ENCODE measurements at places on chromosomes 16 and 17. TPM values are rescaled to one million over a fixed set of nuclear protein-coding genes. Genes with fewer than 3 reads are reported as not detected.

Gene CDH1
- total RNA-seq, result not detected

Gene RSKR
- total RNA-seq, result 4.7 TPM

Gene KCNH4
- total RNA-seq, result not detected

Gene PPY
- not detected for total RNA-seq

Gene DLX4
- not detected for total RNA-seq

Gene MPV17L
- 3.5 TPM for total RNA-seq

Gene C17orf50
- total RNA-seq, result not detected

Gene KRT36
- total RNA-seq, result not detected

Gene CRYBA1
- total RNA-seq, result not detected

Gene HOXB7
- not detected for total RNA-seq

Gene CCDC43
- 15.9 TPM for total RNA-seq

Gene KRT27
- not detected for total RNA-seq

Gene HAS3
- 1.4 TPM for total RNA-seq

Gene HES7
- 0.70 TPM for total RNA-seq

Gene FAM117A
- 3.4 TPM for total RNA-seq

Gene MYH11
- 57.8 TPM for total RNA-seq

Gene CORO6
- total RNA-seq, result 6.7 TPM

Gene KRT32
- total RNA-seq, result not detected

Gene ARHGDIG
- total RNA-seq, result 3.7 TPM

Gene AMFR
- total RNA-seq, result 104 TPM

Gene CCT6B
- 2.1 TPM for total RNA-seq

Gene YBX2
- total RNA-seq, result 0.57 TPM

Gene PRPSAP1
- total RNA-seq, result 55.3 TPM

Gene DNAAF1
- total RNA-seq, result not detected

Gene MYLK3
- 0.05 TPM for total RNA-seq

Gene ASPHD1
- total RNA-seq, result 2.9 TPM

Gene GRIN2C
- 0.07 TPM for total RNA-seq

Gene TMEM98
- total RNA-seq, result 68.8 TPM

Gene PCYT2
- 28.5 TPM for total RNA-seq

Gene ZNF624
- 7.3 TPM for total RNA-seq

Gene EXOC3L1
- not detected for total RNA-seq

Gene SDR42E2
- not detected for total RNA-seq

Gene ITGAD
- total RNA-seq, result not detected

Gene PRSS8
- not detected for total RNA-seq

Gene GRAPL
- total RNA-seq, result not detected

Gene IRX6
- total RNA-seq, result not detected

Gene CLEC19A
- total RNA-seq, result not detected

Gene FOXL1
- 10.1 TPM for total RNA-seq
